ENCODE measurements at places on chromosomes 16 and 17.
A peak's percentile ranks its signal among the peaks of the same experiment; 100 is the strongest.

- DNase-seq: peak; percentile 70
These were observed at the start of gene STAT5B for GRCh38 chr17:42276359-42276608. STAT5B (minus strand) TSS chr17:42276391; CDS start chr17:42232127, 44,264 bp downstream.

- DNase-seq: no peak
These were observed 37.6 kb downstream of the FTO start for GRCh38 chr16:53741546-53741945.

DNA sequence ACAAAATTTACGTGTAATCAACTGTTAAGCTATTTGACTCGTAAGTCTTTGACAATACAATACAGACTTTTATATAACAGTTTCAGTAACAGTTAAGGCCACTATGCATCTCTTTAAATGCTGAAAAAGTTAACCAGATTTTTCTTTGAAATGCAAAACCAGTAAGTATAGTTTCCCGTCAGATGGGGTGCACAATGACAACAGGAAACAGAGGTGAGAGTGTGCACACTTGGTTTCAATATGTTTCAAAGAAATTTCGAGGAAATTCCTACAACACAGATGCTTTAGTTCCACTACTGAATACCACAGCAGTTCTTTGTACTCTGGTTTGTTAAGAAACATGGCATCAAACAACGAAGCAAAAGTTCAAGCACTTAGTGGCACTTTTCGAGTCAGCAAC is 48.4 kb downstream of the RNF157 start:
- peak; percentile 56 for DNase-seq

GRCh38 chr16:47787696-47788095 is 326.6 kb downstream of the PHKB start:
- DNase-seq: no peak

- DNase-seq: no peak
These were observed 9.8 kb downstream of the MSRB1 start for GRCh38 chr16:1933097-1933661.

- no peak for DNase-seq
These were observed 6.5 kb upstream of the ZNF778 start for GRCh38 chr16:89210904-89211515.

DNA sequence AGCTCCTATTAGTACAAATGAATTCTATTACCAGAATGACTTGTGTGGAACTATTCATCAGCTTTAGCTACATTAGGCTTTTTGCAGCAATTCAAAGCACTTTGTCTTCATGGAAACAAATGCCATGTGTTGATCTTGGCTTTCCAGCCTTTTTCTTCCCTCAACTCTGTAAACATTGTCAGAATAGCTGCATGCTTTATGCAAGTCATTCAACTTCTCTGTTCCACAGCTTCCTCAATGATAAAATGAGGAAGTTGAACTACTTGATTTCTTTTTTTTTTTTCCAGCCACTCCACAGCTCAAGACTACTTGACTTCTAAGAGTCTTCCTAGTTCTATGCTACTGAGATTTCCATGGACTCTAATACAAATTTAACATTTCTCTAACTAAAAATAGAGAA is 41.1 kb downstream of the KIAA0753 start:
- DNase-seq: no peak

- DNase-seq: no peak
These were observed 4.1 kb downstream of the CACNB1 start for GRCh38 chr17:39193346-39193745.

DNA sequence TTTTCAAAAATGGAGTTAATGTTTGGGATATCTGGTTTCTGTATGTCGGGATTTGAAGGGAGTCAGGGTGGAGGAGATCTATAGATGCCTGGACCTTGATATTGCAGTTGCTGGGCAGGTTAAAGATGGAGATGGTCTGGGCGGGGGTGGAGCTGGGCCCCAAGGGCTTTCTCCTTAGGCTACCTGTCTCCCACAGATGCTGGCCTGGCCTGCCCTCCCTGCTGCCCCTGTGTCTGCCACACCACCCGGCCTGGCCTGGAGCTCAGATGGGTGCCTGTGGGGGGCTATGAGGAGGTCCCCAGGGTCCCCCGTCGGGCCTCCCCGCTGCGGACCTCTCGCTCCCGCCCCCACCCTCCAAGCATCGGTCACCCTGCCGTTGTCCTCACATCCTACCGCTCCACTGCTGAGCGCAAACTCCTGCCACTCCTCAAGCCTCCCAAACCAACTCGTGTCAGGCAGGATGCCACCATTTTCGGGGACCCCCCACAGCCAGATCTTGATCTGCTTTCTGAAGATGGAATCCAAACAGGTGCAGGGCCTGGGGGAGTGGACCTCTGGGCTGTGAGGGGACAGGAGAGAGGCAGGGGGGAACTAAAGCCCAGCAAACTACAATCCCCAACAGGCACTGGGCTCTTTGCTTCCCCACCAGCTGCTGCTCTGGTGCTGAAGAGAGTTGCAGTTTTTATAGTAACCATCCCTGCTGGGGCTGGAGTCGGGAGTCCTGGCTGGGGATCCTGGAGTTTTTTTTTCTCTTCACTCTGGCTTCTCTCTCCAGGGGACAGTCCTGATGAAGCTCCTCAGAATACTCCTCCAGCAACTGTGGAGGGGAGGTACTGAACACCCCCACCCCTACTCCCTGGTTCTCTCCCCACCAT is 2.9 kb downstream of the ARHGEF15 start:
- DNase-seq: no peak

GRCh38 chr17:52157603-52158449 is 688 bp downstream of the CA10 start:
- no peak for DNase-seq

DNA sequence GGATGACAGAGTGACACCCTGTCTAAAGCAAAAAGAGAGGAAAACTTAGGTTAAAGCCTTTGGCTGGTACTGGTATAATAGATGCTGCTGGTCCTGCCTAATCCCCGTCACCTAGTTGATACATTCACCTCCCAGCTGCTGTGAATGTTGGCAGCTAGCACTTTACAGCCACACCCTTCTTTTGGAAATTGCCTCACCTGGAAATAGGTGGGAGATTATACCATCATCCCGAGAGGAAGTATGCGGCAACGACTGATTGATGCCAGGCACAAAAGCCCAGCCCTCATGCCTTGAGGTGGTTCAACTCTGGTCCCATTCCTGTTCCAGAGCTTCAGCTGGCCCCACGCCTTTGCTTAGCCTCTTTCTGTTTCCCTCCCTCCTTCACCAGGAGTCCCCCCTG is 53.2 kb upstream of the SIAH1 start:
- no peak for DNase-seq

- DNase-seq: no peak
These were observed 13.6 kb upstream of the TMIGD1 start for GRCh38 chr17:30347488-30347887.

Measured in stimulated activated CD4-positive, alpha-beta T cell treated with anti-CD3 and anti-CD28 coated beads, Interleukin-4, amount 100 ng/mL, for 4 hours (primary cell).